ENCODE measurements at places on chromosomes 1 and 21.

DNA sequence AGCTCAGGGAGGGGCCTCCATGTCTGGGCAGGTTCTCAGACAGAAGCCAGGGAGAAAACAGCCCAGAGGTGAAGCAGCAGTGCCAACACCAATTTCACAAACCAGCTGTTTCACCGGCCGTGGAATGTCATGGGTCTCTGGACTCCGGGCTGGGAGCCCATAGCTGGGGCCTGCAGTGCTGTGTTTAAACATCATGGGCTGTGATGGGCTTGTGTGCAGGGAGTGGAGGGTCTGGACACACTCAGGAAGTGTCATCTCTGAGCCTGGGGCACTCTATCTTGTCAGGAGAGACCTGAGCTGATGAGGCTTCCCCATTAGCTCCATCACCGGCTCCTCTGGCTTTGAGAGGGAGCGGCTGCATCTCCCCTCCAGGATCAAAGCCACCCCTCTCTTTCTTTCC is 173.6 kb upstream of the IGSF21 start:
- no peak for DNase-seq

- peak; percentile 93 for DNase-seq
These were observed 8.5 kb downstream of the FBXO2 start for GRCh38 chr1:11645670-11646265.

DNA sequence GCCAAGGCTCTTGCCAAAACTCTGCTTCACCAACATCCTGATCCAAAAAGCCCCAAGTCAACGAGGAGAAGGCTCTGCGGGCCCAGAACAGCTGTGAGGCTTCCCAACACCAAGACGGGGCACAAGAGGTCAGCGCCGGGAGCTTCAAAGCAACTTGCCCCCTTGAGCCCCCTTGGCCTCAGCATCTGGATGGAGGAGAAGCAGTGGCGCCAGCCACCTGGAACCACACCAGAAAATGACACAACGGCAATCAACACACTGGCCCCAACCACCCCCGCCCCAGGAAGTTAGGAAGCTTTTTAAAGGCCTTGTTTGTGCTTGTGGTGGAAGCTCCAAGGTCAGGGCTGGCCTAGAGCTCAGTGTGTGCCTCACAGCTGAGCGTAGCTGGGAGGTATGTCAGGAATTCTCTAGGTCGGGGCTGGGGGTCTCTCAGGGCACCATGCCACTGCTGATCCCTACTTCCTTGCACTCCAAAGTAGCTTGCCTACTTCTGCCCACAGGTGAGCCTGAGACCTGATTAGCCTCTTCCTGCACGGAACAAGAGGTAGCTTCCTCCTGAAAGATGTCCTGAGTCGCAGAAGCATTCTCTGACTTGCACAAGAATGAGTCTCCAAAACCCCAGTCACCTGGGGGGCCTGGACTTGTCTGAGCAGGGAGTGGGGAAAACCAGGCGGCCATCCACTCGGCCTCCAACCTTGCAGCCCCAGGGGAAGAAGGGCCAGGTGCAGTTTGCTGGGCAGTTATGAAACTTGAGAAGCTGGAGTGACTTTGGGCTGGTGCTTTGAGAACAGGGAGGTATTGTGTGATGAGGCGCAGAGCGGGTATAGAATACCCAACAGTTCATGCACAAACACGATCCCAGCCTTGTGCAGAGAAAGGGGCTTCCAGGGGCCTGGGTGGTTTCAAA is 9.7 kb upstream of the SRP9 start:
- DNase-seq = peak; percentile 87

- DNase-seq = no peak
These were observed 3.5 kb upstream of the SPEN start for GRCh38 chr1:15843826-15844572.

- no peak for DNase-seq
These were observed 57.0 kb downstream of the SPATA6 start for GRCh38 chr1:48415050-48415449.

DNA sequence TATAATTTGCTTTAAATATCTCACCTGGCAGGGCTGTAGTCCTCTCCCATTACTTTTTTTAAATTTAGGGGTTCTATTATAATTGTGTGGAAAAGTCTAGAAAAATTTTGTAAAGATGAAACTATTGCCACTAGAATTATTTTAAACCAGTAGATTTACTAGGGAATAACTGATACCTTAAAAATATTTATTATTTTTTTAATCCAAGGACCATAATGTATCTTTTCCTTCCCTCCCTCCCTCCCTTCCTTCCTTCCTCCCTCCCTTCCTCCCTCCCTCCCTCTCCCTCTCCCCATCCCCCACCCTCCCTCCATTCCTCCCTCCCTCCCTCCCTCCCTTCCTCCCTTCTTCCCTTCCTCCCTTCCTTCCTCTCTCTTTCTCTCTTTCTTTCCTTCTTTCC is 90.5 kb downstream of the DNM3 start:
- DNase-seq = no peak

DNA sequence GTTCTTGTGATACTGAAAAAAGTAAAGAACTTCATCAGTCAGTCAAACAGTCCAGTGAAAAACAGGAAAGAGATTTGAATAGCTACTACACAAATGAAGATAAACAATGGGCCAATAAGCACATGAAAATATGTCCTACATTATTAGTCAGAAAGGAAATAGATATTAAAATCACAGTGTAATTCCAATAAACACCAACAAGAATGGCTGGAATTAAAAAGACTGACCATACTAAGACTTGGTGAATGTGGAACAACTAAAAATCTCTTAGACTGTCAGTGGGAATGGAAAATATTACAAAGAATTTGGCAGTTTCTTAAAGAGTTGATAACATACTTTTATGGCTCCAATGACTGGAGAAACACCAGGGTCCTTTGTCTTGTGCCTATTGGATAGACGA is 241.8 kb upstream of the USP24 start:
- DNase-seq = no peak

GRCh38 chr1:5758859-5759578 is 233.2 kb downstream of the NPHP4 start:
- no peak for DNase-seq
